ENCODE measurements at places on chromosomes 3 and 15.

GRCh38 chr3:120094776-120095225, 554 bp upstream of the GSK3B start:
- DNase-seq = peak; percentile 99

DNA sequence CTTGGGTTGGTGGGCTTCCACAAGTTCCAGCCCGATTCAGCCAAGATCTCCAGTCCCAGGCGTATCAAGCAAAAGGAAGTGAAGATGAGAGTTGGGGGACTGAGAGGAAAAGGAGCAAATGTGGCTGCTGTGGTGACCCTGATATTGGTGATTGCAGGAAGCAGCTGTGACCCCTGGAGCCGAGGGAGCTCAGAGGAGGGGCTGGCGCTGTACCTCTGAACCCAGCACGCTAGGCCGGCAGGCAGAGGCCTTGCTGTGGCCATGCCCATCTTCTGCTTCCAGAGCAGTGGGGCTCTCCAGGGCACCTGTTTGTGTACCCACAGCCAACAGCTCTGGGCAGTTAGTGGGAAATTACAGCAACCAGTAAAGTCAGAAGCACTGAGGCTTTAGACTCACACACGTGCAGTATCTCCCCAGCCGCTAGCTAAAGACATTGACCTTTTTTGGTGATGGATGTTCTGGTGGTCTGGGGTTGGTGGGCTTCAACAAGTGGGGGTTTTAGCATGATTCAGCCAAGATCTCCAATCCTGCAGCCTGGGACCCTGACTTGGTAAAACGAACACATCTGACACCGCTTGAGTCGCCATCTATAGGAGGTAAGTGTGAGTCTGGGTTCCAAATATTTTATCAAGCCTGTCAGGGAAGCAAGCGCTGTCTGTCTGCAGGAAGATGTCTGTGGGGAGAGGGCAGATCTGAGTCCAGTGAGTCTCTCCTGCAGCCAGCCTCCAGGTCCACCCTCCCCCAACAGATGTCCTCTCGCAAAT, 33.1 kb downstream of the TM2D3 start:
- DNase-seq = no peak

DNA sequence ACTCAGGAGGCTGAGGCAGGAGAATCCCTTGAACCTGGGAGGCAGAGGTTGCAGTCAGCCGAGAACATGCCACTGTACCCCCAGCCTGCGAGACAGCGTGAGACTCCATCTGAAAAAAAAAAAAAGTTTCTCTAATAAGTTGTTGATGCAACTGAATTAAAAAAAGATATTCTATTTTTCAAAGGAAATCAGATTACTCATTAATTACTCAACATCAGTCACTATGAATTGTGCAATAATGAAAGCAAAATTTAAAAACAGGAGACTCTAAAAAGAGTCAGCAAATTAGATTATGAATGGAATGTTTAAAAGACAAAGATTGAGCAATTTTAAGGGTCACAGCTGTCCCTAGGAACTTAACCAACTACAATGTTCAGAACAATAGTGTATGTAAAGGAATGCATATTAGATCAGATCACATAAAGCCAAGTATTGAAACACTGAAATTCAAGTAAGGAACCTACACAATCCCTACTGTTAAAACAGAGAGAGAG, 60.2 kb upstream of the SLC4A7 start:
- no peak for DNase-seq

- DNase-seq = no peak
Measured at GRCh38 chr3:46824211-46824970, 38.9 kb downstream of the MYL3 start.

DNA sequence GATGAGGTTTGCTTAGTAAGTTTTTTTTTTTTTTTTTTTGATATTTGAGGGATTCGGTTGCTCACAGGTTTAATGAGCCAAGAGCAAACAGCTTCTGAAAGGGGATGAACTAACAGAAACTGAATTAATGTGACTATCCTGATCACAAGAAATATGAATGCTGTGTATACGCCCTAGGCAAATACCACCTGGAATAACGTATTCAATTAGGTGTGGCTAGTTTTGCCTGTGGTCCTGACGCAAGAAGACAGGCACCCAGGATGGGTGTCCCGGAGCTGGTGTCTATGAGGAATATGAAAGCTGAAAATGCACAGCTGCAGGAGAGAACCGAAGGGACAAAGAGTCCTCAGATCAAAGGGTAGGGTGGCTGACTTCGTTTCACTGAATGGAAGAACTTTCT, 14.6 kb downstream of the LSG1 start:
- no peak for DNase-seq

DNA sequence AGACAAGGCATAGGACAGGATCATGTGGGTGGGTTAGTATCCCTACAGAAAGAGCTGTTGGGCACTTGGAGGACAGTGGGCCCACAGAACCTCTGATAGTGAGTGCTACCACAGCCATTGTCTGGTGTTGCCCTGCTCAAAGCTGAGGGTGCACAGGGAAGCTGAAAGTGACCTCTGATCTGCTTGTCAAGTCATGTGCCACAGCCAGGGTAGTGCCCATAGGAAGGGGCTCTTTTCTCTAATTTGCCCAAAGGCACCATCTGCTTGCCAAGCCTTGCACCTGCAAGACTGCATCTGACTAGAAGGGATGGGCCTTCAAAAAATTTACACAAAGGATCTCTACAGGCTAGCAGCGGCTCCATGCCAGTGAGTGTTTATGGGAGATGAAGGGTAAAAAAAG, 87.4 kb upstream of the GSK3B start:
- DNase-seq = no peak

GRCh38 chr15:67127965-67128364, 62.6 kb downstream of the SMAD3 start:
- peak; percentile 60 for DNase-seq
